ENCODE measurements at places on chromosomes 5 and 9.

- no peak for DNase-seq
Observed at GRCh38 chr5:13460587-13460986, 483.9 kb downstream of the DNAH5 start.

DNA sequence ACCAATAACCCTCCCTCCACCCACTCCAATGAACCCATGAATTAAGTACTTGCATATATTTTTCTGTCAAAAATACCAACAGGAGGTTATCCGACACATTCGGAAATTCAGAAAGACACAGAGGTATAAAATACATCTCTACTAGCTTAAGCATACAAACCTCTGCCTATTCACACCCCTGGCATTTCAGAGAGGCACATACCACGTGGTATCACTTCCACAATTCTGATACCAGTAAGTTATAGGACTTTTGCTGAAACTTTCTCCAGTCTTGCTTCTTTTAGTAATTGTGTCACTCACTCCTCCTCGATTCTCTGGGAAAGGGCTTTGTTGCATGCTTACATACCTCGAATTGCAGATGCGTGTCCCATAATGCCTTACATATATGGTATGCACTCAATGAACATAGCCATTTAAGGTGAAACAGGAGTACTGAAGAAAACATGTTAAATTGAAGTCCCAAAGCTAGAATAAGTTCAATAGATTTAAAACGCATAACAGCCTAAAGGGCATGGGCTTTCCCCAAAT is 58.1 kb downstream of the TLE1 start:
- no peak for DNase-seq

- DNase-seq = no peak
Observed at GRCh38 chr5:143791848-143792731, 19.9 kb upstream of the HMHB1 start.

- DNase-seq = peak; percentile 96
Observed at GRCh38 chr5:149172709-149173505, 31.6 kb downstream of the ABLIM3 start.

DNA sequence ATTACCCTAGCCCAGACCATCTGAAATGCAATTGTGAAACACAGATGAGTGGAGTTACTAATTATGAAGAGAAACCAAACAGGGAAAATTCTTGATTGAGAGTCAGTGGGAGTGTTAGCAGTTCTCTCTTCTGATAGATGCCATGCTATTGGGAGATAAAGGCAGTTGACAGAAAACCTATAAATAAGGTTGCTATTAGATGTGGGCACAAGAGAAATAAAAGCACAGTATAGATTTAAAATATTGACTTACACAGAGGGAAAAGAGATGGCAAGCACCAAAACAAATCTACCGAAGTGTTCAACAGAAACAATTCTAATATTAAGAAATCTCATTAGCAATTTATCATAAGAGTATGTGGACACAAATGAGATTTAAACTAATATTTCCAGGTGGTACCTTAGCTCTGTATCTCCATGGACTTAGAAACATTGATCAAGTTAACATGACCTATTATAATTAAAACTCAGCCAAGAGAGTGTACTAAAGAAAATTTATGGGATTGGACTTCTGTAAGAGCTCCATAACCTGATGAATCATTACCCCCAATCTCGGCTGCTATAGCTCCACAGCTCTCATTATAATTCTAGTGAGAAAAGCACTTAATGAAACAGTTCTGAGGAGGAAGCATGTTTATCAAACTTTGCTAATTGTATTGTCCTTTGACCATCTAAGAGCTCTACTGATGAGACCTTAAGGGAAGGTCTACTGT is 665.0 kb upstream of the RIOK2 start:
- no peak for DNase-seq

DNA sequence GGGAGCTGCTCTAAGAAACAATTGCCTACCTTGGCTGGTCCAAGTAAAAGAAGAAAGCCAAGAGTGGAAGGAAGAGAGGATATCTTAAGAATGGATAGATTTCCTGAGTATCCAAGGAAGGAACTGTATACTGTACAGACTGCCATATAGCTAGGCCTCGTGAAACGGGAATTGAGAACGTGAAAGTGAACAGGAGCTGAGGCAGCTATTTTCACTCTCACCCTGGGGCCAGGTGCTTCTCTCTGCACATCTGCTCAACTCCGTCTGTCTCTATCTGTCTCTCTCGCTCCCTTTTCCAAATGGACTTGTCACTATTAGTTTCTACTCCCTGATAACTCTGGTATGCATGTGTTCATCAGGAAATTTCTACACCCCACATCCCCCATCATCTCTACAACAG is 35.9 kb upstream of the TESK1 start:
- no peak for DNase-seq

DNA sequence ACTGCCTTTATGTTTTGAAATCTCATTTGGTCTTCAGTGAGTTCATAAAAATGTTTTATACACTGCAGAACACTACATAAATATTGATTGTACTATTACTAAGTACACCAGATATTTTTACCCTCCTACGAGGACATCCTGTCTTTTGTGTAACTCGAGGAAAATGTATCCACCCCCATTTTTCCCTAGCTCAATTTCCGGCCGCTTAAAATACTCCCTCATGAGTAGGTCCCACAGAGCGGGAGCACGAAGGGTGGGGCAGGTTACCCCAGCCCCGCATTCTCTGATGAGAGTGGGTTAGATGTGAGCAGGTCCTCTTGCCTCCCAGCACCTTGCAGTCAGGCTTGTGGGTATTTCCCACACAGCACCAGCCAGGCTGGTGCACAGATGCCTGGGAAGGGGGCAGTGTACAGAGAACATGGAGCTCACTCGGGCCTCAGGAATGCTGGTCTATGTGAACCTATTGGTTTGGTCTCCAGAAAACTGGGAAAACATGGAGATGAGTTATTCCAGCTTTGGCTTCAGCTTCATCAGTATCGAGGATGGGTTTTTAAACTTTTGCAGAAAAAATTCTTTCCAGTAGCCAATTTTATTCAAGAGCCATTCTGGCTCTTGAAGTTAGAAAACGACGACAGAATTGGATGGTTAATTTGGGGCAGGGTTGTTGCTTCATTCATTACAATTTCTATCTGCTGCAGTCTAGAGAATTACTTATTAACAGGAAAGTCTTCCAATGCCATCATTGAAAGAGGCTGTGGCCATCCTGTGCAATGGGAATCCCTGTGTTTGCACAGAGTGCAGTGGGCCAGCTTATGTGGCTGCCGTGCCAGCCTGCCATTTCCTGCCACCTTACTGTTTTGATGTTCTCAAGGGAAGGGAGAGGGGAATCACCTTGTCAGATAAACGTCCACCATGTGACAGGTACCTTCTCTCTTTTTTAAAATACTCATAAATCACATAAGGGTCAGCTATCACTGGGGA is 73.2 kb downstream of the WDR41 start:
- no peak for DNase-seq

DNA sequence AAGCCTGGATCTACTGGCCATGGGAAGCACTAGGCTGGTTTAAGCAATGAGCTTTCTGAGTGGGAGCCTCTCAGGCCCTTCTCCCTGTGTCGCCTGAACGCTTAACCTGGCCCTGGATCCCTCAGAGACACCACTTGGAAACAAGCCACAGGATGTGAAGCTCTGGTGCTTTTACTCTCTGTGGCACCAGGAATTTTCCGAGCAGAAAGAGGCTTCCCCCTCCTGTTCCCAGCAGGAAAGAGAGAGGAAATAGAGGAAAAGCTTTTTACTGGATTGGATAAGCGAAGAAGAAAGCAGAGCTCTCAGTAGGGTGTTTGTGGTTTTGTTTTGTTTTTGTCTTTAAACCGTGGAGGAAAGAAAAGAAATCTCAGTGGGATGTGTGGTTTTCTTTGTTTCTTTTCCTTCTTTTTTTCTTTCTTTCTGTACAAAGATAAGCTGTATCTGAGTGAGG is 34.5 kb downstream of the COL15A1 start:
- DNase-seq = no peak

DNA sequence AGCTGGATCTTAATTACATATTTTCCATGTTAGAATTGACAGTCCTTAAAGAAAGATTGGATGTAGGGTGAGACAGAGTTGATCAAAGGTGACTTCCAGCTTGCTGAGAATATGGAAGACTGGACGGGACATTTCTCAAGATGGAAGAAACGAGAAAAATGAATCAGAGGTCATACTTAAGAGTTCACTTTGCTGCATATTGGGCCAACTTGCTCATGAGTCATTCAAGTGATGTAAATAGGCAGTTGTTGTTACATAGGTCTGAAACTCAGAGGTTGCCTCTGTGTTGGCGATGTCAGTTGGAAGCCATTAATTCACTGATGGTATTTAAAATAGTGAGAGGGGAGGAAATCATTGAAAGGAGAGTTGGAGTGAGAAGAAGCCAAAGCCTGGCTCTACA is 132.8 kb downstream of the CD180 start:
- DNase-seq = no peak

- no peak for DNase-seq
Observed at GRCh38 chr5:116922532-116922931, 347.9 kb upstream of the SEMA6A start.

DNA sequence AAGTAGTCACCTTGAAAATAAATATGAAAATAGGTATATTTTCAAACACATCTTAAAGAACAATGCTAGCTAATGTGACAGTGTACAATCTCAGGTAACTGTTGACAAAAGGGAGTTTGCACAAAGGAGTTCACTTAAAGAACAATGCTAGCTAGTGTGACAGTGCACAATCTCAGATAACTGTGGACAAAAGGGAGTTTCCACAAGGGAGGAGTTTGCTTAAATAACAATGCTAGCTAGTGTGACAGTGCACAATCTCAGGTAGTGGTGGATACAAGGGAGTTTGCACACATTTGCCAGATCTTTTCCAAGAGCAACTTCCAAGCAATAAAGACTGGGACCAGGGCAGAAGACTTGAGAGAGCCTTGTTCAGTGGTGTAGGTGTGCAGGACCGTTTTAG is 442.9 kb upstream of the FTMT start:
- no peak for DNase-seq
